ENCODE measurements at places on chromosomes 16 and 17. TPM values are rescaled to one million over a fixed set of nuclear protein-coding genes. Genes with fewer than 3 reads are reported as not detected.

Gene ITFG1
- 24.9 TPM for polyA plus RNA-seq

Gene FA2H
- not detected for polyA plus RNA-seq

Gene MVP
- polyA plus RNA-seq, result 183 TPM

Gene ATP5PD
- 362 TPM for polyA plus RNA-seq

Gene PLD6
- 16.4 TPM for polyA plus RNA-seq

Gene DDX52
- 11.9 TPM for polyA plus RNA-seq
